Activated CD4-positive, alpha-beta memory T cell treated with anti-CD3 and anti-CD28 coated beads for 36 hours (primary cell): ENCODE measurements at places on chromosomes 6 and 20. TPM values are rescaled to one million over a fixed set of nuclear protein-coding genes. Genes with fewer than 3 reads are reported as not detected.

DNA sequence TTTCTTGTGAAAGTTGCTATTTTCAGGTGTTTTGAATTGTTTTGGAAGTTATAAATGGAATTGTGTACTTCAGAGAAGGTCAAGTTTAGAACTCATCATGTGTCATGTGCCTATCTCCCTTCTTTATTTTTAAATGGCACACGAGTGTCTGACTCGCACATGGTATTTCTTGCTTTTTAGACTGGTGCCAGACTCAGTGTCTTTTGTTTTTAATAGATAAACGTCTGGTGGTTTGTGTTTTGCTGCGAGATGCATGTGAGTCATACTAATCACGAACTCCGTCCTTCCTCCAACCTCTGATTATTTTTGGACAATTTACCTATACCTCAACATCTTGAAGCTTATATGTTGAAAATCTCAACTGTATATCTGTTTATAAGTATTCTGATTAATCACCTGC lies 292.1 kb downstream of the CDKAL1 start:
- DNase-seq = no peak

DNA sequence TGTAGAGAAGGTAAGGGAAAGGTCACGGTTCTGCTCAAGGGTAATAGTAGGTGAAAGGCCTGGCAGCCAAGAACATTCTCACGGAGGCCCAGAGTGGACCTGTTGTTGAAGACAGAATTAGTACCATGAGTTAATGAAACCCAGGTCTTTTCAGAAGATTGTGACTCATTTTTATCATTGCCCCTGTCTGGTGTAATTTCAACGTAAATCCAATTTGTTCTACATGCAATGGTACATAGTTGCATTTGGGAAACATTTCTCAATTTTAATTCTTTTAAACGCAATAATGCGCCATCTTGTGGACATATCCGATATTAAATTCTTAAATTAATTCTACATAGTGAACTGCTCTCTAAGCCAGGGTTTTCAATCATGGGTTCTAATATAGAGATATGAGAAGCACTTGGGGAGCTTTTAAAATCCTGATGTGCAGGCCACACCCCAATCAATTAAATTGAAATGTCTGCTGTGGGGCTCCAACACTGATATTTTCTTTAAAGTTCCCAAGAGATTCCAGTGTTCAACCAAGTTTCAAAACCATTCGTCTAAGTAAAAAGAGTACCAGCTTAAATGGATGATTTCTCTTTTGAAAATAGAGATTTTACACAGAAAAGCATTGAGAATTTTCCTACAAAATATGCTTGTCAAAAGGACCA lies 257.4 kb downstream of the PLCB1 start:
- no peak for DNase-seq

DNA sequence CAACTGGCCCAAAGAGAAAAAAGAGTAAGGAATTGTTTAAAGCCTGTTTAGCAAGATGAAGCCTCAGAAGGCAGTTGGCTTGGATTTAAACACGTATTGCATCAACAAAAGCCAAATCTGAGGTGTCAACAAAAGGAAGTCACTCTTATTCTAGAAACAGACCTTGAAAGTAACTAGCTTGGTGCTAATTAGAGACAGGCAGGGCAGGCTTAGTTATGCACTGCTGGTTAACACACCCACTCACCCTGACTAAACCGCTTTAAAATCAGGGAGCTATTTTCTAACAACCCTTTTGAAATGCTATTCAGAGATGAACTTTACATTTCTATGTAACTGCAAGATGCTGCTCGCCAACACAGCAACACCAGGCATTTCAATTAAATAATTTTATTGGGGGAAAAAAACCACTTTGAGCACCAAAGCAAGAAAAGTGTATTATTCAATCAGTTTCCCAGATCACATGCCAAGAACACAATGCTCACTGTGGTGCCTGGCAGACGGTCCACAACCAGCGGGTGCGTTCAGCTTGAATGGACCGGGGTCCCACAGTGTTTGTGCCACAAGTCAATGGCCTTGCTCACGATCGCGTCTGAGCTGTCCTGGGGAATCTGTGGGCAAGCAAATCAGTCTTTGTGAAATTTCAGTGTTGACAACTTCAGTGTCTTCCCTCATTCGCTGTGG lies 23.6 kb downstream of the TBC1D7 start:
- no peak for DNase-seq

DNA sequence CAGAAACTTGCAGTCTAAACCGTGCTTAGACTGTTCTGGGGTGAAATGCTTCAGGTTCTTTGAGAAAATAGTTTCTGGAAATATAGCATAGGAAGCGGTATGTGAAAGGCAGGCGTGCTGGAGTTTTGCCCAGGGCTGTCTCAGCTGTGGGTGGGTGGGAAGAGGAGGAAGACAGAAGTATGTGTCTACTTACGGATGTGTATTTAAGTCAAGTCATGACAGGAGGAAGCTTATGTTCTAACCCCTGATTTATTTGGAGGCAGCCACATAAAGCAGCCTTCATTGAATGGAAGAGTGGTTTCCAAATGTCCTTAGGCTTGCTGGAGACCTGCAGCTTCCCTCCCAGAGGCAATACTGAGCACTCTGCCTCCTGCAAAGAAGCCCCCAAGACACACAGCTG lies 345.8 kb upstream of the PRND start:
- DNase-seq = no peak

Gene SRSF6
- 92.9 TPM for total RNA-seq

Gene SHLD1
- total RNA-seq = 9.0 TPM

Gene C6orf58
- not detected for total RNA-seq
